Activated naive CD8-positive, alpha-beta T cell treated with anti-CD3 and anti-CD28 coated beads, Interleukin-2, amount 10 ng/mL, durations not matched to agents 7 days and 5 days (primary cell): ENCODE measurements at places on chromosomes 3 and 15.

DNA sequence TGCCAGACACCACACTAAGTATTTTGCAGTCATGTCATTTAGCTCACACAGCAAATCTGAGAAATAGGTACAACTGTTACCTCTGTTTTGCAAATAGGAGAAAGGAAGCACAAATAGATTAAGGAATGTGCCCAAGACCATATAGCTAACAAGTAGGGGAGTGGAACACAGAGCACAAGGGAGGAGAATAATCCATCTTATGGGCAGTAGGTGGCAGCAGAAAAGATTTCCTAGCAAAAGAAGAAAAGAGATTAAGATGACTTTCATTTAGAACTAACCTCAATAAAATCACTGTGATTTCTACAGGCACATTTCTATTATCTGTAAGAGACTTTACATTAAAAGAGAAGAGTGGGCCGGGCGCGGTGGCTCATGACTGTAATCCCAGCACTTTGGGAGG lies 49.1 kb downstream of the NR1I2 start:
- no peak for DNase-seq
- H3K27me3 ChIP-seq: no peaks in the 10 kb centered on the region
- no peaks in the 10 kb centered on the region for H3K4me1 ChIP-seq
- H3K4me3 ChIP-seq: no peak overlapping the region
- H3K36me3 ChIP-seq: peaks cover 6% of the 10 kb centered on the region

GRCh38 chr3:71160785-71161546 lies 422.6 kb downstream of the FOXP1 start:
- no peaks in the 10 kb centered on the region for H3K27me3 ChIP-seq
- DNase-seq: no peak
- peaks cover 28% of the 10 kb centered on the region for H3K4me1 ChIP-seq
- peak overlapping the region; percentile 16 for H3K4me3 ChIP-seq

DNA sequence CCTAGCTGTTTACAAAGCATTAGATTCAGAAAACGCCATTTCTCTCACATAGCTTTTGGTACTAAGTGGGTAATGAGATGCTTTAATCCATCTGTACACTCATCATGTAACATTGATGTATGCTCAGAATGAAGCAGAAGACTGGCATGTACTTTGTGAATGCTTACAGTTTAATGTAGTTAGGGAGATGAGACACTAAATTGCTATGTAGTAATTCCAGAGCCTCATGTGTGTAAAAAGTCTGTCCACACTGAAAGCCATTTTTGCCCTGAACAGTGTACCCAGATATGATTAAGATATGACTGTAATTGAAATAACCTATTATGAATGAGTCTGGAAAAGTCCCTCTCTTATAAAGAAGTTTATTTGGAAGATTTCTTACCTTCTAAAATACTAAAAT lies 66.5 kb downstream of the ARMC8 start:
- no peaks in the 10 kb centered on the region for H3K27me3 ChIP-seq
- no peak for DNase-seq
- no peak overlapping the region for H3K27ac ChIP-seq
- peaks cover 2% of the 10 kb centered on the region for H3K4me1 ChIP-seq
- H3K36me3 ChIP-seq: peaks cover 19% of the 10 kb centered on the region

DNA sequence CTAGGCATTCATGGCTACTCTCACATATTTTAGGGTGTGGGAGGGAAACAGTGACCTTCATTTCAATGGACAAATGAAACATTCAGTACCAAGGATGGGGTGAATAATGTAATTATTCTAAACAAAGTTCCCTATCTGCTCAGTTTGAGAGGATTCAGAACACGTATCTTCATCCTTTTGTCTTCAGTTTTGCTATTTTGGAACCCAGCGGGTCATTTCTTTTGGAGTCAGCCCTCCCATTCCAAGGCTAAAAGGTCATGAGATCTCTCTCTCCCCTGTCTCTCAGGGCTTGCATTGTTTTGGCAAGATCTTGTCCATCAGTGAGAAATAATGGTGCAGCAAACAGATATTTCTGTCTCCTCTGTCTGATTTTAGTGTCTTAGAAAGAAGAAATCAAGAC lies 16.3 kb upstream of the GATM start:
- no peaks in the 10 kb centered on the region for H3K36me3 ChIP-seq
- no peak overlapping the region for H3K4me3 ChIP-seq
- no peak for DNase-seq

DNA sequence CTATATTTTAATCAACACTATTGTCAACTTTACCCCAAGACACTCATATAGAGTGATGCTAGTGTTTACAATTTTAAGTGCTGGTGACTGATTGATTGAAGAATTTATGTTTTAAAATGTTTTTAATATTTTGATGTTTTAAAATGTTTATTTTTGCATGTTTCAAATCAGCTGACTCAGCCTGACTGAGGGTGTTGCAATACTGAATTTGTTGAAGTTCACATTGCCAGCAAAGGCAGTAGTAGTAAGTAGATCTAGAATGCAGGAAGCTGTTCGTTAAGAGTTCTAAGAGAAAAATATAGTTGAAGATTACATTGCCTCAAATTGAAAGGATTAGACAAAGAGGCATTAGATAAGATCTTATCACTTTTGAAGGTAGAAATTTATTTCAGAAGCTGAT lies 977.6 kb downstream of the IGSF11 start:
- no peak for DNase-seq
- no peak overlapping the region for H3K27ac ChIP-seq
- H3K4me1 ChIP-seq: no peaks in the 10 kb centered on the region
- no peaks in the 10 kb centered on the region for H3K27me3 ChIP-seq
- H3K36me3 ChIP-seq: no peaks in the 10 kb centered on the region

DNA sequence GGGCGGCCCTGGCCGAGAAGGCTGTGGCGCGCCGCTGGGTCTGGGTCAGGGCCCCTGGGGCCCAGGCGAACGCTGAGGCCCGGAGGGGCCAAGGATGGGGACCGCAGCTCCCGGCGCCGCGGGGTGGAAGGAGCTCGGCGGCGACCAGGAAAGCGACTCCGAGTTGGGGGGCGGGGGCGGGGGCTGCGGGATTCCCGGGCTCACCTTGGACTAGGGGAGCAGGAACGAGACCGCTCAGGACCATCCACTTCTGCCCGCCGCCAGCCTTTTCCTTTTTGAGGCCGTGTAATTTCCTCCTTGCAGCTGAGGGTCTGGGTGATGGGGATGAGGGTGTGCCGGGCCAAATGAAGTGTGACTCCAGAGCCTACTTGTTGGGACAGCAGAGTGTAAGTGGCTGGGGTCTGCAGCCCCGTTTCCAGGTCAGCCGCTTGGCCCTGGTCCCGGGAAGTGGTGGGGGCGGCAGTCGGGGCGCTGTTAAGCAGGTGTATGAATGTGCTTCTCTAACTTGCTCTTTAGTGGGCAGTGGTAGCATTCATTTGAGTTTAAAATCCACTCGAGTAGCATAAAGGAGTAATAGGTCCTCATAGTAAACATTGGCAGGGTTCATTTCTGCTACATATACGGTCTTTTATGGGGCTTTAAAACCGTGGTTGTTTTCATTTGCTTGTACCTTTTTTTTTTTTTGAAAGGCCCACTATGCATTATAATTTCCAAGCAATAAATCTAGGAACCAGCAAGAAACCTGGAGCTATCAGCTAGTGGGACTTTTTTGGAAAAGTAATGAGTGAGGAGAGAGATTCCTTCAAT lies 717 bp downstream of the PXK start:
- H3K4me3 ChIP-seq: peak overlapping the region; percentile 100
- H3K27ac ChIP-seq: peak overlapping the region; percentile 97
- peak; percentile 58 for DNase-seq
- peaks cover 32% of the 10 kb centered on the region for H3K4me1 ChIP-seq
- H3K36me3 ChIP-seq: peaks cover 8% of the 10 kb centered on the region
- no peaks in the 10 kb centered on the region for H3K27me3 ChIP-seq

DNA sequence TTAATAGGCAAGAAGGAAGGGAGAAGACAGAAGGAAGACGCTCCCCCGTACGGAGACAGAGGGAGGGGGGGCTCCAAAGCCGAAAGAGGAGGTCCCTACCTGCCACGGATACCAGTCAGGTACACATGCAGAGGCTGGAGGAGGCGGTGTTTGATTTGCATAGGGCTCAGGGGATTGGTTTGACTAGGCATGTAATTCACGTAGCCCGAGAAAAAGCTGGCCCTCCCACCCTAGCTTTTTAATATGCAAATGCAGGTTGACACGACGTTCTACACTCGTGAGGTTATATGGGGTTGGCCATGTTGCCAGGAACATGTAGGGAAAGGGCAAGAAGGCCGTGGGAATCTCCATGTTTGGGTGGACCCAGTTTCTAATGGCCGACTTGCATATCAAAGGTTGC lies 29.8 kb downstream of the ZNF592 start:
- peaks cover 19% of the 10 kb centered on the region for H3K4me1 ChIP-seq
- DNase-seq: no peak
- H3K27ac ChIP-seq: no peak overlapping the region
- no peaks in the 10 kb centered on the region for H3K27me3 ChIP-seq

- no peaks in the 10 kb centered on the region for H3K36me3 ChIP-seq
- no peak for DNase-seq
- peaks cover 15% of the 10 kb centered on the region for H3K27me3 ChIP-seq
- H3K4me1 ChIP-seq: no peaks in the 10 kb centered on the region
Observed at GRCh38 chr3:185081521-185081920, 71.3 kb downstream of the C3orf70 start.
